ENCODE measurements at places on chromosomes 1 and 21.

- DNase-seq = no peak
Observed at GRCh38 chr1:67019600-67020136, 34.3 kb downstream of the SLC35D1 start.

DNA sequence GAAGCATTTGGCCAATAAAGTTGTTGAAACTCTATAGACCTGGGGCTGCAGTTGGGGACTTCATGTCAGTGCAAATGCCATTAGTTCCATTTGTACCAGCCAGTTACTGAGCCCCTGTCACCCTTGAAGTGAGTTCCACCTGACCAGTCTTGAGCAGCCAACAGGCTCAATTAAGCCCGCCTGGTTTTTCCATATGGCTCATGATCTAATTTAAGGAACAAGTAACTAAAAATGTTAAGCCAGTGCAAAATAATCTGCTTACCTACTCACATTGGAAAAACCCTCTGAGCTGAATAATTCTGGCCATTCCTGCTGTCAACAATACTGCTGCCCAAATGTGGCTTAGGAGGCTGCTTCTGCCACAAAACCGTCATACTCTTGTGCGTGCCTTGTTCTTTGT is 21.6 kb downstream of the NSUN4 start:
- DNase-seq = no peak

DNA sequence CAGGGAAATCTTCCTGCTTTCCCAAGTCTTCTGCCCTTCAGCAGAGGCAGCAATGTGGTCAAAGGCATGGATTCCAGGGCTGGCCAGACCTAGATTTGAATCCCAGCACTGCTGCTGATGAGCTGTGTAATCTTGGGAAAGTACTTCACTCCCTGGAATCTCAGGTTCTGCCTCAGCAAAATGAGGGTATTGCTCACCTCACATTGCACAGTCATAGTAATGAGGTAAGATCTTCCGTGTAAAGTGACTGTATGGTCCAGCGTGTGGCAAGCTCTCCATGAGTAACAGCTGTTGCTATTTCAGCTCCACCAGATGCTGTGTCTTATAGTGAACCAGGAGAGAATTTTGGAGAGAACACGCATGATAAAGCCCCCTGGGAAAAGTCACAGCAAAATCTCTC is 56.1 kb upstream of the F3 start:
- no peak for DNase-seq

GRCh38 chr1:233656687-233657086 is 42.8 kb downstream of the KCNK1 start:
- no peak for DNase-seq

DNA sequence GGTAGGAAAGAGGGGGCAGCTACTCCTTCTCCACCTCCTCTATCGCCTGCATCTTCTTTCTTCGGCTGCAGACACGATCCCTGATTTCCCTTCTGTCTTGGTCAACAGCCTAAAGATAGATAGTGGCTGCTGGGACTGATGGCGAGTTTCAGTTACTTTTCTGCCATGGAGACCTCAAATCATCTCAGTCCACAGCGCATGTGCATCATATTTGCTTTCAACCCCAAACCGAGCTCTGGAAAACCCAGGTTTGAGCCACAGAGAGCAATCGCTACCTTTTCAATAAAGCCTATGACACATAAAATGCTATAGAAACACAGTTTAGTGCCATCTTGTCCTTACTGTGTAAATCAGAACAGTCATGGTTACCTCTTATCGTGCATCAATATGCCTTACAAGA is 142.9 kb upstream of the IRF2BP2 start:
- DNase-seq = no peak

DNA sequence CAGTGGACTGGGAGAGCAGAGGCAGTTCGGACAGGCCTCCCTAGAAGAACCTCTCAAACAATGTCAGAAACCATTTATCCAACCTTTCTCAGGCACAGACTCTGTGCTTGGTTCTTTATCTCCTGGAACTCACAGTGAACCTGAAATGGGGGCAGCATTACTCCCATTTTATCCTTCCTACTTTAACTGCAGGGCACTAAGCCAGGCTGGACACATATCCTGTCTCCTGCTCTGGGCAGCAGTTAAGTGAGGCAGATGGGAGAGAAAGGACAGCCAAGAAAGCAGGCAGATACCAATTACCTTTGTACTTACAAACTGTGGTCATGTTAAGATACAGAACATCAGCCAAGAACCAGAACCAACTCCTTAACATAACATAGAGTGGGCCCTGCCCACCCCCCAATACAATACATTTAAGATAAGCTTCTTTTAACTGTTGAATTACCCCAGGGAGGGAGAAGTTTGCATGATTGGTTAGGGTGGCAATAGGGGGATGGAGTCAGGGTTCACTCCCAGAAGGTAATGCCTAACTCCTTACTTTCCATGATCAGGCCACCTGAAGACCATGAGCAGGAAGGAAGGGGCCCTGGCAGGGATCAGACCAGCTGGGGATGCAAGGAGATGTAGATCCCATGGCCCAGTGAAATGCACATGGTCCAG is 10.9 kb downstream of the KDF1 start:
- no peak for DNase-seq

DNA sequence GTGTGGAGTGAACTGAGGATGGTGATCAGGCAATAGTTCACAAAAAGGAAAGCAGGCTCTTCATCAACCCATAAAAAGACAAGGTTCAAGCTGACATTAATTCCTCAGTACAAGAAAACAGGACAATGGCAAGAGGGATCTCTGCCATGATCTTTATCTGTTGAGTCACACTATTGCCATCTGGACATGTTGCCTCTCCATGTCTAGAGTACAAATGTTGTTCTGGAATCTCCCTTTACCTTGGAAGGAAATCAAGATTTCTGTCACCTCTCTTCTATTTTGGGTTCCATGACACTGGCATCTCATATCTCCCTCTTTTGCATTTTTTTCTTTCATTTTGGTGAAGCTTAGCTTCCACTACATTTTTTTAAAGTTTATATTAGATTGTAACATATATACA is 329.1 kb downstream of the USP25 start:
- no peak for DNase-seq

DNA sequence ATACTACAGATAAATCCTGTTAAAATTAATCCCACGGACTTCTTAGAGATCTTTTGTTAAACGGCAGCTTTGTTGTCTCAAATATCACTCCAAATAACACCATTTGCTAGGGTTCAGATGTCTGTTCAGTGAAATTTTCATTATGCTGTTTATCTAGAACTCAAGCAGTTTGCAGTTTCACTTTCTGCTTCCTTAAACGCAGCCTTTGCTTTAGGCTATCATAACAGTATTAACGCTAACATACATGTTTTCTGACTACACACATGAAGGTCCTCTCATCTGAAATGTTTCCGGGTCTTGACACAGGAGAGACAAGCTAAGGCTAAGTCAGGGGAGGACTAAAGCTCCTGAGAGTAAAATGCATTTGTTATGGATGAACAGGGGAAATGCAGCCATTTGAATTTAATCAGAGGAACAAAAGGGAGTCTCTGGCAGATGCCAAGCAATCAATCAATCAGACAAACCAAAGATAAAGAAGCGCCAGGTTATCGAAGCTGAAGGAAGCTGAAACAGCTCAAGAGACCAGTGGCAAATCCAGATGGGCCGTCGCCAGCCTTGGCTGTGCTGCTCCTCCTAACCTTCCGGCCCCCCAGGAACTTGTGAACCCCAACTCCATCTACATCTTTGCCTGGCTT is 16.9 kb downstream of the CCSAP start:
- DNase-seq = peak; percentile 17

DNA sequence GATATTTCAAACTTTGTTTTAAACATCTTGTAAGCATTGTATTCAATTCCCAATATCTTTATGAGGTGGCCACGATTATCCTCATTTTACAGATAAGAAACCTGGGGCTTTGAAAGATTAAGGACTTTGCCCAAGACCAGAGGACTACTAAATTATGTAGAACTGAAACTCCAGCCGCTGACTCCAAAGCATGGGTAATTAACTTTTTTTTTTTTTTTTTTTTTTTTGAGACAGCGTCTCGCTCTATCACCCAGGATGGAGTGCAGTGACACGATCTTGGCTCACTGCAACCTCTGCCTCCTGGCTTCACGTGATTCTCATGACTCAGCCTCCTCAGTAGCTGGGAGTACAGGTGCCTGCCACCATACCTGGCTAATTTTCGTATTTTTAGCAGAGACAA is 68.7 kb downstream of the ALG14 start:
- DNase-seq = no peak

- no peak for DNase-seq
Observed at GRCh38 chr21:19458295-19458694, 1054.7 kb upstream of the TMPRSS15 start.

DNA sequence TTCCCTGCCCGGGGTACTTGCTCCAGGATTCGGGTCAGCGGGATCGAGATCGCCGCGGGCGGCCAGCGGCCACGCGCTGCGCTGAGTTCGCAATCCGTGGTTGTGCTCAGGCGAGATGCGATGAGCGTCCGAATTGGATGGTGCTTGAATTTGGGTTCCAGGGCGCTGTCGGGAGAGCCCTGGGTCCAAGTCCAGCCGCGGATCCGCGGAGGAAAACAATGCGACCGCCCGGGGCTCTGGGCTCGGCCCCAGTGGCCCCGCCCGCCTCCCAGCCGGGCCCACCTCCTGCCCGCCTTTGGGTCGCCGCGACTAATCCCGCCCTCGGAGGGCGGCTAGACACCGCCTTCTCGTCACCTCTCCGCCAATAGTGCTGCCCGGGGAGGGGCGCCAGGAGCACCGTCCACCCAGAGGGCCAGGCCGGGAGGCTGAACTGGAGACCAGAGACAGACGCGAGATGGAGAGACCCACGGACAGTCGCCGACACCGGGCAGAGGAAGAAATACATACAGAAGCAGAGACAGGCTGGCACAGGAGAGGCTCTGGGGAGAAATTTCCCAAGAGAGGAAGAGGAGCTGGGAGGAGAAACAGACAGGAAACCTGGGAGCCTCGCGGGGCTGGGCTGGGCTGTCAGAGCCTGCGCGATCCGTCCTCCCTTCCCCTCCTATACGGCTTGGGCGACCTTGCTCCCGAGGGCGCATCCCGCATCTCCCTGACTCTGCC is at the start of gene SEMA6C:
SEMA6C (minus strand) TSS at position 220 of the 720 bp plus-strand sequence. CDS start 4,010 bp downstream, outside the sequence.
- peak; percentile 89 for DNase-seq

- no peak for DNase-seq
Observed at GRCh38 chr1:245153552-245154428, 995 bp upstream of the KIF26B start.

GRCh38 chr1:105368446-105368845 is 1618.7 kb downstream of the AMY1C start:
- DNase-seq = no peak

GRCh38 chr21:38596264-38597042 is 98.2 kb upstream of the ERG start:
- no peak for DNase-seq

DNA sequence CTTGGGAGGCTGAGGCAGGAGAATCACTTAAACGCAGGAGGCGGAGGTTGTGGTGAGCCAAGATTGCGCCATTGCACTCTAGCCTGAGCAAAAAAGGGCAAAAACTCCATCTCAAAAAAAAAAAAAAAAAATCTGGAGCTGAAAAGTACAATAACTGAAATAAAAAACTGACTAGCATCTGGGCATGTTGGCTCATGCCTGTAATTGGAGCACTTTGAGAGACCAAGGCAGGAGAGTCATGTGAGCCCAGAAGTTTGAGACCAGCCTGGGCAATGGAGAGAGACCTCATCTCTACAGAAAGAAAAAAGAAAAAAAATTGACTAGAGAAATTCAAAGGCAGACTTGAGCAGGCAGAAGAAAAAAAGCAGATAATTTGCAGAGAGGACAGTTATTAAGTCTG is 18.1 kb downstream of the CLDN19 start:
- DNase-seq = no peak

- DNase-seq = no peak
Observed at GRCh38 chr1:206512851-206513180, 5.5 kb downstream of the RASSF5 start.

GRCh38 chr1:211986628-211987254 is 48.6 kb downstream of the INTS7 start:
- DNase-seq = no peak
